ENCODE measurements at places on chromosomes 6 and 20.

DNA sequence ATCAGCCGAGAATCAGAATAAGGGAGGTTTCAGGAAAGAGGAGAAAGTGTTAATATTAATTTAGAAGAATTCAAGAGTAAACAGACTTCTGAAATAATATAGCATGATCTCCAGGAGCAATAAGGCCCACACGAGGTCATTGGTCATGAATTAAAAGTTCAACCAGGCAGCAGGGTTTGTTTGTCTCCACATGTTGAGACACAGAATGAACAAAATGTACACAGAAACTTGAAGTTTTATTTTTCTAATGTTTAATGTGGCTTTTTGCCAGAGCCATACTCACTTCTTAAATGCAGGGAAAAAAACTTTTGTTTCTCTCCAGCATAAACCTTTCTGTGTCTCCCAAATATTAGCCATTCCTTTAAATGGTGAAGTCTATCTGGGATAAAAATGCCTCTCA is 504.5 kb downstream of the HDGFL1 start:
- DNase-seq: no peak

DNA sequence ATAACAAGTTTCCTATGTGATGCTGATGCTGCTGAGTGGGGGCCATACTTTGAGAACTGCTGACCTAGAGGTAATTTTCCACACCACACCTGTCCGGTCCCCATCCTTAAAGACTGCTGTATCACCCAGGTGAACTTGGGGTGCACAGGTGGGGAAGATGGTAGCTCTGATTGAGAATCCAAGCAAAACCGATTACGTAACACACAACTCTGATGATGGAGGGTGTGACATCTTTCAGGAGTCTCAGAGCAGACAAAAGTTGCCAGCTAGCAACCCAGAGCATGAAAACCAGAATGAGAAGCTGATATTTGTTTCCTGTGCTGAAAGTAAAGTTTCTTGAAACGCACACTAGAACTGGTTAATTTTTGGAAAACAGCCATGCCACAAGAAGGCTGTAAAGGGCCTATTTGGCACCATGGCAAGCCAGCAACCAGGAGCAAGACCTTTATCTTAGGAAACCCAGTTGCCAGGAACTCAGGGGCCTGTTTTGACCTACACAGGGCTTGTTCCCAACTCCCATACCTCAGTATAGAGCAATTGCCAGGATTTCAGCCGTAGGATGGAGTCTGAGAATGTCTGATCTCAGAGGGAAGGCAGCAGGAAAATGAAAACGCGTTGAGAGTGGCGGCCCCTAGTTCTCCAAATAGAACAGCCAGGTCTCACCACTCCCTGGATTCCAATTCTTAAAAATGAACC is 21.6 kb upstream of the TBC1D7 start:
- no peak for DNase-seq

DNA sequence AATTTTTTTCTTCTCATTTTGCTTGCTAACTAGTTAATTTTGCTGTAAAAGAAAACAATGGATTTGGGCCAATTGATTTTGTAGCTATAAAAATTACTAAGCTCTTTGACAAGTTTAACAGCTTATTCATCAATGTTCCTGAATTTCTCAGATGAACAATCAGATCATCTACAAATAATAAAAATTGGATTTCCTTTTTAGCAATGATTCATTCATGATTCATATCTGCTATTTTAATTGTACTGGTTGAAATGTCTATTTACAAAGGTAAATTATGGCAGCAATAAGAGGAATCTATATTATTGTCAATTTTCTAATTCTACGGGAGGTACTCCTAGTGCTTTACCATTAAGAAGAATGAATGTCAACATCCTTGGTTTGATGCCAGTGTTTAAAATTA is 178.8 kb upstream of the BTBD3 start:
- DNase-seq: peak; percentile 38

DNA sequence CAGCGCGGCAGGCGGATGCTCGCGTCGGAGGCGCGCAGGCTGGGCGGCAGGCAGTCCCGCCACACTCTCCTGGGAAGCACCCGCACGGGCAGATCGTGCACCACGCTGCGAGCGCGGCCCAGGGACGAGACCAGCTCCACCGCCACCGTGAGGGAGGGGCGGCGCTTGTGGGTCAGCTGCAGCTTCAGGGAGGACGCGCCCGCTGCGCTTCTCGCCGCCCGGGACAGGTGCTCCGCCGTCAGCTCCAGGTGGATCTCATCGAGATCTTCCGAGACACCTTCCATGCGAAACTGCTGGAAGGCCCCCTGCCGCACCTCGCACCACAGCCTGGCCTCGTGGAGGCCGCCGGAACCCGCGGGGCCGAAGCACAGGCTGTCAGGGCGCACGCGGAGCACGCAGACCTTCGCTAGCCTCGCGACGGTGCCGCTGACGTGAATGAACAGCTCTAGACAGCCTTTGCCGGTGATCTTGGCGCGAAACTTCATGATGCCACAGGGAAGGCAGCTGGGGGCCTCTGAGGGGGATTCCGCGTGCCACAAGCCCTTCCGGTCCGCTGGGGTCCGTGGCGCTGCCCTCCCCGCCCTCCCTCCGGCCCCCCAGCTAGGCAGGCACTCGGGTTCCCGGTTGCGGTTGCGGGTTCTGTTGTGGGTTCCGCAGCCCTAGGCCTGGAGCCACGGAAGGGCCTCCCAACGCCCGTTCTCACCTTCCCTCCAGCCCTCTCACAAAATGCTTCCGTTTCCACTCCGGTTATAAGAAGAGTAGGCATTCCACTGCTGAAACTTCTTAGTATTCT is at the start of gene HUS1B:
Gene HUS1B, minus strand, starts transcription at position 641 of the 793 bp plus-strand sequence. Its CDS starts 156 bp downstream, at position 485.
- no peak for DNase-seq

DNA sequence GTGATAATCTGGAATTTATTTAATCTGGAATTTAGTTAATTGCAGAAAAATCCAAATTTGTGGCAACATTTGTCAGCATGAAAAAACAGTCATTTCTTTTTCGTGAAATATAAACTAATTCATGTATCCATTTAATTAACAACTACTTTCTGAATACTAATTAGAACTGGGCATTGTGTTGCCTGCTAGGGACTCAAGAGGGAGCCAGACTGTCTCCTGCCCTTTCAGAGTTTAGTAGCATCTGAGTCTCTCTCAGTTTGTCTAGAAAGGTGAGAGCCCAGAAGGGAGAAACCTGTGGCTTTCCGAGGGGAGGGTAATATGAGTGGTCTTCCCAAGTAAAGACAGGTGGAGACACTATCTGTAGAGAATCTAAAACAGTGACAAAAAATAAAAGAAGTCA is 210.9 kb upstream of the HDDC2 start:
- no peak for DNase-seq

- DNase-seq: no peak
These were observed 18.6 kb upstream of the GGTLC1 start for GRCh38 chr20:24007073-24007595.

GRCh38 chr6:151425561-151425960 is 26.4 kb downstream of the RMND1 start:
- DNase-seq: no peak

- DNase-seq: no peak
These were observed 884.4 kb downstream of the PHF3 start for GRCh38 chr6:64520050-64520449.

- DNase-seq: no peak
These were observed 33.2 kb downstream of the SLC22A23 start for GRCh38 chr6:3423439-3424184.

GRCh38 chr6:37038292-37039198 is 33.1 kb downstream of the FGD2 start:
- DNase-seq: no peak

DNA sequence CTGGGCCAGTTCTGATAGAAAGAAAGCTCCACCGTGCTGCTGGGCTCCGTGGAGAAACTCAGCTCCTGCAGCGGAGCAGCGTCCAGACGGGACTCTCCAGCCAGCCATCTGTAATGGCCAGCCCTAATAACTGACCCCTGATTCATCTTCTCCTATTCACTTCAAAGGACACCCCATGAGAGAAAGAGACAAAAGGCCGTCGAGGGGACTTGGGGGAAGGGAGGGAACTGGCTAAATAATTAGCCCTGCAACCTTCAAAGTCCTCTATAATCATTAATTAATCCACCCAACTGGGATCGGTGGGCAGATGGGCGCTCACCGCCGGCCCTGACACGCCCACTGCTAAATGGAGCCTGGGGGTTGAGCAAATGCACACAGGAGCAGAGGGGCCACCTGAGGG is 512.4 kb downstream of the CD83 start:
- DNase-seq: no peak

GRCh38 chr6:166966268-166966667 is 9.9 kb upstream of the RNASET2 start:
- no peak for DNase-seq

DNA sequence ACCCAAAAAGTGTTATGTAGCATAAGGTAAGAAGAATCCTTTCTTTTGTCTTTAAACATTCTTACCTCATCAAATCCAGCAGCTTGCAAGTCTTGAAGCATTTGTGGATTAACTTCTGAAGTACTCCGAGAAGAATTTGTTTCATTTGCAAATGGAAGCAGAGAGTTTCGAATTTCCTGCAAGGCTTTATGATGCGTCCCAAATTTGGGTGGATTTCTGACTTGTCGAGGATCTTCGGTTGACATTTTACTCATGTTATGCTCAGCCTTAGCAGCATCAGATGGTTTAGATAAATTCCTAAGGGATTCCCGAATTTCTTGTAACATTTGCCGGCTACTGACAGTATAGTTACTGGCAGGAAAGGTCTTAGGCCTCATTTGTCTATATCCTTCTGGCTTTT is 16.2 kb downstream of the LATS1 start:
- DNase-seq: no peak

DNA sequence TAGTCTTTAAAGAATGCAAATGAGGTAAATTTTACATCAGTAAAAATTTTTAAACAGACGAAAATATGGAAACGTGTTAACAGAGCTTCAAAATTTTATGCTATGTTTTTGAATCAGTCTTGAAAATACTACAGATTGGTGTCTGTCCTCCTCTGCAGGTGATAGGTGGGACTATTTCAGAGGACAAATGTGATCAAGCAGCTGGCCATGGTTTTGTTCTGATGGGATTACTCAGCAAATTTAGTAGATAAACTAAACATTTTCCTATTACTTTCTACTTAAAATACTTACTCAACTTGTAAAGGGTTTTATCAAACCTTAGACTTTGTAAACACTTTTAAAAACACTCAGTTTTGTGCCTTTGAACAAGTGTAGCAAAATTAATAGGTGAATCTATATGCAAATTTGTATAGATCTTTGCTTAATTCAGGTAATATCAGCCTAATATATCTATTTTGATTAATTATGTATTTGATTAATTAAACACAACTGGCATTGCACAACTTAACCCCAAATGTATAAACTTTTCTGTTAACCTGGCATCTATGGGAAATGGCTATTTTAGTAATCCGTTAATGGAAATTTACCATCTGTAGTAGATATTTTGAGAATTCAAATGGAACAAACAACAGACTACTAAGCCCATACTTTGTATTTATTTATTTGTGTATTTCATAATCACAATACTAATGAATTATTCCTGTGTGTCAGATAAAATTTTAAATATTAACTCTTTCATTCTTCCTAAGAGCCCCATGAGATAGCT is 22.5 kb downstream of the ADGRB3 start:
- no peak for DNase-seq

- no peak for DNase-seq
These were observed 171.9 kb downstream of the JARID2 start for GRCh38 chr6:15417811-15418210.

GRCh38 chr20:62668441-62669027 is 26.2 kb downstream of the SLCO4A1 start:
- peak; percentile 75 for DNase-seq

DNA sequence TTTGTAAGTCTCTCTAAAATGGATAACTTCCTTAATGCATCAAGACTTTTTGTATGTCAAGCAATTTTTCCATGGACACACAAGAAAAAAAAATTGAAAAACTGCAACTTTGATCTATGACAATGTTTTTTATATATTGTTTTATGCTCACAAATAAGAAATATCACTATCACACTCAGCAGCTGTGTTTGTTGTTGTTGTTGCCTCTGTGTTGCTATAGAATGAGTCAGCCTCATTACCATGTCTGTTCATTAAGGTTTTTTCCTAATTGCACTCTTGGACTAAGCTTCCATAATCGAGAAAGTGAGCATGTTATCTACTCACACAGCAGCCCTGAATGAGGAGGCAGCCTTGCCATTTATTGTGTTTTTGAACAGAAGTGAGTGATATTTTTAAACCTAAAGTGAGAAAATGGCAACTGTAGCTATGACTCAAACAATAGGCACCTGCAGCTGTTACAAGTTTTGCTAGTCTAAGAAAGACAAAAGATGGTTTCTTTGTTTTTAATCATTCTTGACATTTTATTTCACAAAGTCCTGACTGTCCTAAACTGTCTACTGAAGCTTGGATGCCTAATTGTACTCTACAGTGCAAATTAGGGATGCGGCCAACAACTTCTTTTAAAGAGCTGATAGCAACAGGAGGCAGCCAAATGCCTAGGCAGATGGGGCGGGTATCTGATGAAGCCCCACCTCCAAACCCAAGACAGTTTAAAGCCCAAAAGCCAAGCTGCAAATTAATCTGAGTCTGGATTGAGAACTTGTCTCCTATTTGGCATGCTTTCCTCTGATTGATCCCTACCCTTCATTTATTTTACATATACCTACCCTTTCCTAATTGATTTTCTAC is 77.9 kb upstream of the DOK5 start:
- DNase-seq: no peak
